ENCODE measurements at places on chromosomes 1 and 21.

- DNase-seq, result no peak
These were observed 82.5 kb downstream of the NPHP4 start for GRCh38 chr1:5909576-5910275.

DNA sequence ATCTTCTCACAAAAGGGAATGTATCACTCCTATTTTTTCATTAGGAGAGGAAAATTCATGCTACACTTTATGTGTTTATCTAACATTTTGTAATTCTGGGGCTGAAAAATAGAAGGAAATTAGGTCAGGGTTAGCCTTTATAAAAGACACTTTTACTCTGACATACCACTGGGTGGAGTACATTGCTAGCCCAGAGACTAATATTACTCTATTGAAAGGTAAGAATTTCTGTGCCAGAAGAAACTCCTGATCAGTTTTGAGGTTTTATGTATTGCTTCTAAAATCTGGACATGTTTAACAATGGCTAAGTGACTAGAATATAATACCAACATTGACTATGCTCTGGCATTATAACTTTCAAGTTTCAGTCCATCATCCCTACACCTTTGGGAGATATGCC, 724.6 kb downstream of the USP25 start:
- DNase-seq, result peak; percentile 2

DNA sequence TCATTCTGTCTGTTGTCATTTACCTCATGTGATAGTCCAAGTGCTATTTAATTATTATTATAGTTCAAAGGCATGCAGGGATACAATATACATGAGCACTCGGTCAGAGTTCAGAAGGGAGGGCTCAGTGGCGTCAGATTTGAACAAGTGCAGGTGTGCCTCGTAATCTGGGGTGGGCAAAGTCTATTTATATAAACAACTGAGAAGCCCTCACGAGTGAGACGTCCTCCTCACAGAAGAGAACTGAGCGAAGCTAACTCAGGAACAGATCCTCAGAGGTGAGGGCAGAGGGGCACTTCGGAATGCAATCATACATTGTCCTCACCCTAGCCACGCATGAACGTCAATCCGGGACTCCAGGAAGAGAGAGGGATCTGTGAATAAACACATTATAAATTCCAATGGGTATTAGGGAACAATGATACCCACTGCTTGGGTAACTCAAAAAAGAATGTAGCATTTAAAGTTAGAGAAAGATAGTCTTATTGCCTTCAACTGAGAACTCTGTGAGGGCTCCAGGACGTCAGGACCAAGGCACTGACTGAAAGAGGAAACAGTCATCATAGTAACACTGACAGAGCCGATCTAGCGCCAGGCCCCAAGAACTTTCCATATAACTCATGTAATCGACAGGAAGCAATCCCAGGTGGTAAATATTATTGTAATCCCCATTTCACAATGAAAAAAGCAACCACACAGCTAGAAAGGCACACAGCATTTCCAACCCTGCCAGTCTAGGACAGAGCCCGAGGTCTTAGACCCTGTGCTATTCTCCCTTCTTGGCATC, 127.1 kb upstream of the B3GALT2 start:
- DNase-seq, result no peak

GRCh38 chr1:67735806-67736627, 51.0 kb downstream of the GADD45A start:
- DNase-seq, result peak; percentile 76

GRCh38 chr21:41835711-41836154, 43.4 kb downstream of the PRDM15 start:
- DNase-seq, result no peak

DNA sequence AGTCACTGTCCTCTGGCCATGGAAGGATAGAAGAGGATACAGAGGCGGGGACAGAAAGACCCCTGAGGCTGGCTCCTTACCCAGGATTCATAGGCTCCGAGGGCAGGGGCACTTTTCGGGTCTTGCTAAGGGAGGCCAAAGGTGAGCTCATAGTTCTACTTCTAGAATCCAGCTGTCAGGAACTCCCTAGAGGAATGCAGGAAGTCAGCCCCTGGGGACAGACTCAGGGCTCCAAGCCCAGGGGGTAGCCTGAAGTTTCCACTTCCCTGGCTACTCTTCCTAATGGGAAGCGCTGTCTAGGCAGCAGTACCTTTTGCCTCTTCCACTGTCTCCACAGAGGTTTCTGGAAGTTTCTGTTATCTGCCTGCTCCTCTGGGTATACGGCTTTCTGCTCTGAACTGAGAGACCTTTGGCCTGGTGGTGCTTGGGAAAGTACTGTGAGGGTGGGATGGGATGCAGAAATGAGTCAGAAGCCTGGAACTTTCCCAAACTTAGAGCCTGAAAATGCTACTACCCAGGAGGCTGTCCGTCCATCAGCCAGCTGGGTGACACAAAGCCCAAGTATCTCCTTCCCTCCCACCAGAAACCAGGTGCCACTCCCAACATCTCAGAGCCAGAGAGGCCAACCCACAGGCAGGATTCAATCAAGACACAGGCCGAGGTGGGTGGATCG, 3.6 kb downstream of the UBXN11 start:
- no peak for DNase-seq
